ENCODE measurements at places on chromosomes 11 and 22.

DNA sequence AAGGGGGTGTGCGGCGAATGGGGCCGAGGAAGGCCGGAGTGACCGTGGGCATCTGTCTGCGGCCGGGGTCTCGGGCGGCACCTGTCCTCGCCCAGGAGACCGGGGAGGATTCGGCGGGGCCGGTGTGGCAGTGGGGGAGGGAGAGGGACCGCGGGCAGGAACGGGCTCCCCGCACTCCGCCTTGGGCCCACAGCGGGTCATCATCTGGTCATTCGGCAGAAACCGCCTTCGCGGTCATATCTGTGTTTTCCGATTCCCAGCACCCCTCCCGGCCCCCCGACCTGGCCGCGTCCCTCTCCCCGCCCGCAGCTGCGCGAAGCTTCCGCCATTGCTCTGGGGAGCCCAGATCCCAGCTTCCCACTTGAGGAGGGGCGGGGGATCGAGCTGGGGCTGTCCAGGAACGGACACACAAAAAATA lies 824 bp upstream of the CBX6 start:
- no peak for DNase-seq

GRCh38 chr11:66686100-66686785 lies 8.6 kb upstream of the RBM4B start:
- no peak for DNase-seq

DNA sequence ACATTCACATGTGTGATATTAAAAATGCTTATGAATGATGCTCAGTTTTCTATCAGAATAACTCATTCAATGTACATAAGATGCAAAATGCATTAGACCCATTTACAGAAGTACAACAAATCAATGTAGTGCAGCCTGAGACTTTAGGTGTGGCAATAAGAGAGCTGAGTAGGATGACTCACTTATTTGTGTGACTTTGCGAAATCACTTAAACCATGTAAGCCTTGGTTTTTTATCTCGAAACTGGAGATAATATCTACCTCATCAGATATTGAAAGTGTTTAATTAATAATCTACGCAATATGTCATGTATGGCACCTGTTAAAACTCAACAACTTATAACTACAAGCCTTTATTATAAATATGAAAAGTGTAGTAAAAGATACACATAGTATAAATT lies 105.7 kb upstream of the LUZP2 start:
- DNase-seq: no peak

DNA sequence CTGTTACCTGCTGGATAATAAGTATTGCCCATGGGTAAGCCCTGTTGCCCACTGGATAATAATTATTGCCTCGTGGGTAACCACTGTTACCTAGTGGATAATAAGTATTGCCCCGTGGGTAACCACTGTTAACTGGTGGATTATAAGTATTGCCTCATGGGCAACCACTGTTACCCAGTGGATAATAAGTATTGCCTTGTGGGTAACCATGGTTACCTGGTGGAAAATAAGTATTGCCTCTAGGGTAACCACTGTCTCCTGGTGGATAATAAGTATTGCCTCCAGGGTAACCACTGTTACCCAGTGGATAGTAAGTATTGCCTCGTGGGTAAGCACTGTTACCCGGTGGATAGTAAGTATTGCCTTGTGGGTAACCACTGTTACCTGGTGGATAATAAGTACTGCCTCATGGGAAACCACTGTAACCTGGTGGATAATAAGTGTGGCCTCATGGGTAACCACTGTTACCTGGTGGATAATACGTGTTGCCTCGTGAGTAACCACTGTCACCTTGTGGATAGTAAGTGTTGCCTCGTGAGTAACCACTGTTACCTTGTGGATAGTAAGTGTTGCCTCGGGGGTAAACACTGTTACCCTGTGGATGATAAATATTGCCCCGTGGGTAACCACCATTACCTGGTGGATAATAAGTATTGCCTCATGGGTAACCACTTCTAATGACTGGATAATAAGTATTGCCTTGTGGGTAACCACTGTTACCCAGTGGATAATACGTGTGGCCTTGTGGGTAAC lies 29.0 kb upstream of the NXPE4 start:
- no peak for DNase-seq

- no peak for DNase-seq
Measured at GRCh38 chr22:22706253-22706915, 62.0 kb downstream of the GGTLC2 start.

GRCh38 chr11:13207270-13207664 lies 70.3 kb upstream of the BMAL1 start:
- DNase-seq: no peak

- no peak for DNase-seq
Measured at GRCh38 chr11:103483996-103484395, 374.8 kb downstream of the DYNC2H1 start.

GRCh38 chr11:71114124-71114851 lies 138.1 kb downstream of the SHANK2 start:
- DNase-seq: no peak

Data from GM12891 (cell line).